ENCODE measurements at places on chromosomes 4 and X. TPM values are rescaled to one million over a fixed set of nuclear protein-coding genes. Genes with fewer than 3 reads are reported as not detected.

GRCh38 chr4:108355186-108355901, 186.6 kb upstream of the LEF1 start:
- no peak for DNase-seq

DNA sequence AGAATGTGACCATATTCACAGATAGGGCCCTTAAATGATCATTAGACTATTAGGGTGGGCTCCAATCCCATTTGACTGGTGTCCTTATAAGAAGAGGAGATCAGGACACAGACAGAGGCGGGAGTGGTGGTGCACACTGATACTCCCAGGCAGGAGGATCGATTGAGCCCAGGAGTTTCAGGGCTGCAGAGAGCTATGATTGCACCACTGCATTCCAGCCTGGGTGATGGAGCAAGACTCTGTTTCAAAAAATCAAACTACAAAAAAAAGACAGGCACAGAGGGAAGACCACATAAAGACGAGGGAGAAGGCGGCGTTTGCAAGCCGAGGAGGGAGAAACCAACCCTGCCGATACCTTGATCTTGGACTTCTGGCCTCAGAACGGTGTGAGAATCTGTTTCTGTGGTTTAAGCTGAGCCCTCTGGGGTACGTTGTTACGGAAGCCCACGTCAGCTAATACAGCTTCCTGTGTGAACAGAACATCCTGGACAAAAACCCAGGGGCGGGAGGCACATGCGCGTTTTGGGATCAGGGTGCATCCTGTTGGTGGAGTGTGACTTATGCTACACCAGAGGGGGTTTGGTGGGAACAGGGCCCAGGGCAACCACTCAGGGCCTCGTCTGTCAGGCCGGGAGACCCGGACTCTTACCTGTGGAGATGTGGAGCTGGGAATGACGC, 211.8 kb upstream of the PSAPL1 start:
- DNase-seq = no peak

DNA sequence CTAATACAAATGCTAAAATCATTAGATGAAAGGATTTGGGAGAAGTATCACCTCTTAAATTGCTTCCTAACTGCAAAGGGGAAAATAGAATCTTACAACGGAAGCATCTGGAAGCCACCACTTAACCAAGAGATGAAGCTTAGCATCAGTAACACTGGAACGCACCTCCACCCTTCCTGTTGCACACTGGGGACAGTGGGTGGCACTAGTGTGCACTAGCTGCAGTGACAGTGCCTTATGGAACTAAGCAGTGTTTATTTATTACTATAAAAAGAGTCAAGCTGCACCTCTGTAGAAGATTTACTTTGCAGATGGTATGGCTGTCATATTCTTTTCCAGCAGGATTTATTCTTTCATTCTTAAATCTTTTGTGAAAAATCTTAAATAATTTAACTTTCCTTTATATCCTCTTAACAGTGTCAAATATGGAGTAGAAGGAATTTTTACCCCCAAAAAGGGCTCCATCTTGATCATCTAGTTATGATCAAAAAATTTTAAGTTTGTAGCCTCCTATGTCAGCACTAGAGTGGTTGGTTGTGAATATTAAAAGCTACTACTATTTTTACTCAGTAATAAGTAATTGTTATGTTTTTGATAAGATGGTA, 76.7 kb downstream of the SCD5 start:
- DNase-seq = no peak

GRCh38 chr4:171035909-171036308, 777.3 kb upstream of the GALNTL6 start:
- DNase-seq = no peak

- no peak for DNase-seq
Observed at GRCh38 chrX:73683236-73683859, 120.4 kb downstream of the CHIC1 start.

- no peak for DNase-seq
Observed at GRCh38 chr4:140176735-140177134, 22.8 kb upstream of the MAML3 start.

- DNase-seq = no peak
Observed at GRCh38 chr4:25236971-25237370, 3.1 kb downstream of the PI4K2B start.

- no peak for DNase-seq
Observed at GRCh38 chr4:127015667-127016117, 617.1 kb upstream of the INTU start.

GRCh38 chr4:110014233-110014632, 101.5 kb downstream of the EGF start:
- DNase-seq = no peak

DNA sequence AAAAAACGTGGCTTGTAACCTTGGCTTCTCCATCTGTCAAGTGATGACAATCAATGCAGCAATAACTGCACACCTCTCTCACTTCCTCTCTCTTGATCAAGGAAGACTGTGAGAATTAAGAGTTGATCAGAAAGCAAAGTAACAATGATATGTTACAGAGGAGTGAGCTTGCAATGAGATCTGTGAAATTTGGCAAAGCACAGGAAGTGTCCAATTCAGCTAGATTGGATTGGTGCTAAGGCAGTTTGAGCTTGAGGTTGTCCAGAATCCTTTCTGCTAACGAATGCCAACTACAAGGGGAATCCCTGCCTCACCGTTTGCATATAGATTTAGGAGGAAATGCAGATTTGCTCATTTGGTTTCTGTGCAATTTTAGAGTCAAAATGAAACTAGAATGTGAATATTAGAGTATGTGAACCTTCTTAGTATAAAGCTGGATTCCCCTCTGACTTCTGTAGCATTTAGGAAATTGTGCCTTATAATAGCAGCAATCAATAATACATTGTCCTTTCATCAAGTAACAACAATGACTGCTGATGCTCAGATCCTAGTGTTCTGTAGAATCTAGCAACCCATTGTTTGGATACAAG, 346.4 kb downstream of the PTTG2 start:
- DNase-seq = no peak

DNA sequence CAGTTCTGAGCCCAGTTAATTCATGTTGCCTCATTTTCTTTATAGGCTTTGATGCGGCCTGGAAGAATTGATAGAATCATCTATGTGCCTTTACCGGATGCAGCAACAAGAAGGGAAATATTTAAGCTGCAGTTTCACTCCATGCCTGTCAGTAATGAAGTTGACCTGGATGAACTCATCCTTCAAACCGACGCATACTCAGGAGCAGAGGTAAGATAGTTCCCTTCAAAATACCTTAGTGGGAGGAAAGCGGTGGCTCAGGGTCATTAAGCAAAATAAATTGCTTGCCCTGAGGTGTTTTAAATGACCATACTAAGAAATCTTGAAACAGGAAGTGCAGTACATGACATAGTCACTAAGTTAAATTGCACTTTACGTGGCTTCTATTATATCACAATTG, 140.6 kb upstream of the SPRY1 start:
- DNase-seq = peak; percentile 66

DNA sequence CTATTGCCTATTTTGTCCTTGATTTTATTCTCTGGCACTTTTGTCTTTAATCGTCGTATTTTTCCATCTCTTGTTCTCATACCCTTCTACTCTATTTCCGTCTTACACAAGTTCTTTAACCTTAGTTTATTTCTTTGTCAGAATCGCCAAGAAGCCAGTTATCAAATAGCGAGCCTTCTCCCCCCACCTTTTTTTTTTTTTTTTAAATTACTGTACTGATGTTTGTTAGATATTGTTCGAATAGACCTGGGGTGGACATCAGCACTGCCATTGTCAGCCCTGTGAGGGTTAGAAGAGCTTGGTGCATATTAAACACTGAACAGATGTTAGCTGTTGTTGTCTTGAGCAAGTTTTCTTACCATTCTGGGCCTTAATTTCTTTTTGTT, 1.2 kb downstream of the SPCS3 start:
- no peak for DNase-seq

DNA sequence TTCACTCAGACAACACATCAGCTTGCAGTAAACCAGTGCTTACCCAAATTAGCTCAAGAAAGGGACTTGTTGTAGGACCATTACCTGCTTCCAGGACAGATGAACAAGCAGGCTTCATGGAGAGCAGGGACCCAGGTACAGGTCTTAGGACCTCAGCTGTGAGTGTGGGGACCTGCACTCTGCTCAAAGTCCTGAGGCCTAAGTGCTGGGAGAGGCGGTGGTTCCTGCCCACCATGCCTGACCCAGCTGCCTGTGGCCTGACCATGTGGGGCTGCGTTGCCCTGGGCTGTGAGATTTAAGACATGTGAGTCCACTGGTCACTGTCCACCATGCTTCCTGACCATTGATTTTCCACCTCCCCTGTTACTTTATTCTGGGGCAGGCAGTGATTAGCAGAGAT, 140.2 kb downstream of the DCLK2 start:
- DNase-seq = no peak

Gene ENAM
- polyA plus RNA-seq = 5.1 TPM

Gene CDS1
- polyA plus RNA-seq = 28.2 TPM

Gene UPF3B
- 41.7 TPM for polyA plus RNA-seq

Gene BMPR1B
- 22.7 TPM for polyA plus RNA-seq

Gene ASMT
- polyA plus RNA-seq = 0.10 TPM
